ENCODE measurements at places on chromosomes 3 and 15.
A peak's percentile ranks its signal among the peaks of the same experiment; 100 is the strongest.

DNA sequence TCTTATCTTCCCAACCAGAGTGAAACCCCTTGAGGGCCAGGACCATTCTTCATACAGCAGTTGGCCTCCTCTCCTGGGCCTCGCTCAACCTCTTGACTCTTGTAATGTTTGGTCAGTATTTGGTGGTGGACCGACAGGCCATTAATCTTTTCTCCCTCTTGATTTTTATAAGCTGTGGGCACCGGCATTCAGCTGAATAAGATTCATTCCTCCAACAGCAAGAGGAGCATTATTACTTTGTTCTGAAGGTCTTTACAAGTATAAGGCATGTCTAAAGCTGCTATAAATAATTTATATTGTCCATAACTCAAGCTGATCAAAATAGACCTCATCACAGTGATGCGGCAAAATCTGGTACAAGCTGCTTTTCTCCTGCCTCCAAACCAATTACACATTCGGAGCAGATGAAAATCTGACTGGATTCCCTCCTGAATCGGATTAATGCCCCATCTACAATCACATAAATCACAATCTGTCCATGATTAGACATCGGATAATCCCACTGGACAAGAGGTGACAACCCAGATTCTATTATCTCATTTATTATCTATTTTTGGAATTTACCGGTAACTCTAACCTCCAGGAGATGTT, 8.4 kb upstream of the ISL2 start:
- no peak for DNase-seq

- DNase-seq: no peak
Measured at GRCh38 chr3:15218689-15219088, 12.6 kb downstream of the CAPN7 start.

DNA sequence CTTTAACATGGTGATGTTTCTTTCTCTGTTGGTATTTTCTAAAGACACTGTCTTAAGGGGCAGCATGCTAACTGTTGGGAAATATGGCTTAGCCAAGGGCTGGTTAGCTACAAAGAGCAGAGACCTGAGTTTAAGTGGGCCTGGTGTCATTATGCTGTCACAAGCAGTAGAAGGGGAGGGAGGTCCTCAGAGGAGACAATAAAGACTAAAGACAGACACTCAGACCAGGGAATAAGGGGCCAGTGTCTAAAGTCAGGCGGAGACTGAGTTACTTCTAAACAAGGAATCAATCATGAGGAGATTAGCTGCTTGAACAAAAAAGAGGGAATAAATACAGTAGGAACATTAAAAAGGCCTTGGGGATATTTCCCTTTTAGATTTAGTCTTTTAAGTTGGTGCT, 142.7 kb upstream of the DPPA4 start:
- DNase-seq: no peak

DNA sequence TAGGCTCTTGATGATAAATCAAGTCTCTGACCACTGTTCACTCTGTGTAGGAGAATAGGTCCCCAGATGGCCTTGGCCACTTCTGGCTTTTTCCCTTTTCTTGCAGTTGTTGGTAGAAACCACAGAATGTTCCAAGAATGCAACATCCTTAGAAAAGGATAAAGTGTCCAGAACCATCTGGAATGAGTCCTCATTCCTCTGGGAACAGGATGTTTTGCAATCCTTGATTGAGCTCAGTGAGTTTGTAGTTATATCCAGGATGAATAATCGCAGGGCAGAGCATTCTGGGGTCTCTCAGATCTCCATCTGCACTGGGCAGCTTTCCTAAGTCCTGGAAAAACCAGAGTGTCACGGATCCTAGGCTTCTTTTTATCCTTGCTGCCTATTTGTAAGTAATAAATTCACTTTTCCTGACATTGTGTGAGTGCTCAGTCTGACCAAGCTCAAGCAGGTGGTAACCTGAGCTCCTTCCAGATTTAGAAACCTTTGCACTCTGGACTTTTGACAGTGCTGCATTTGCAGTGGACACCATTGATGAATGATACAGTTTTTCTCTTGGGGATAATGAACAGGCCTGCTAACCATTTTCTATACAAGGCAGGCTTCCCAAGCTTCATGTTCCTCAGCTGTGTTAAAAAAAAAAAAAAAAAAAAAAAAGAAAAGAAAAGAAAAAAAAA, 1028.6 kb downstream of the OTOL1 start:
- DNase-seq: no peak

- DNase-seq: peak; percentile 79
Measured at GRCh38 chr3:37645517-37646380, 215.9 kb upstream of the CTDSPL start.

GRCh38 chr3:66499881-66500575, 794 bp downstream of the LRIG1 start:
- peak; percentile 79 for DNase-seq

GRCh38 chr15:40747685-40748631, 7.1 kb downstream of the RMDN3 start:
- no peak for DNase-seq

DNA sequence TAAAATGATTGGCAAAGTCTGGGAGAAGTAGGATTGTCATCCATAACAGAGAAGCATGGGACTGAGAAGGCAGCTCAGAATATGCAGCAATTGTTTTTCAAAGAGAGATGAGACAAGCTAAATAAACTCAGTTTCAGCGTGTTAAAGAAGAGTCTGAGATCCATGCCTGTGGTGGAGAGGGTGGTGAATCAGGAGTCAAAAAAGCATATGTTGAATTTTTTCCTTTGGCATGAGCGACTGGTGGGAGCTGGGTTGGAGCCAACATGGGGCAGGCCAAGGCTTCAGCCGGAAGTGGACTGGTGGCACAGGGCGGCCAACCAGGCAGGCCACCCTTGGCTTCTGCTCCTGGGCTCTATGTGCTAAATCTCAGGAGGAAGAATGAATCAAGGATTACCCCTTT, 102.0 kb downstream of the SST start:
- no peak for DNase-seq

GRCh38 chr15:41494190-41494921, 682 bp downstream of the ITPKA start:
- no peak for DNase-seq

DNA sequence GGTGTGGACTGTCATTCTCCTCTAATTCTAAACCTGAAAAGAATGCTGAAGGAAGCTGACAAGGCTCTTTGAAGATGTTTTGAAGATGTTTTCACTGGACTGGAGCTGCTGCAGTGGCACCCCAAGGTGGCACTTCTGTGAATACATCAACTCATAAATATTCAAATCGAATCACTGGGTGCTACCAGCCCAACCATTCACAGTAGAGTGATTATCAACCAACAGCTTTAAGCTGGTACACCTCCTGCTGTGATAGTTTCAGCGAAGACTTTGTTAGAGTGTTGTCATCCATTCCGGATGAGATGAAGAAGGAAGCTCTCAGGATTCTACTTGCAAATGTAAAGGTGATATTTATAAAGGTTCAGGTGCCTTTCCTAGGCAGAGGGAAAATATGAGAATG, 106.6 kb downstream of the LSAMP start:
- DNase-seq: no peak

- DNase-seq: no peak
Measured at GRCh38 chr3:150330872-150331271, 77.2 kb upstream of the TSC22D2 start.

GRCh38 chr15:41241221-41241964, 10.3 kb downstream of the CHP1 start:
- no peak for DNase-seq

- DNase-seq: no peak
Measured at GRCh38 chr3:42247576-42248027, 18.4 kb downstream of the CCK start.

DNA sequence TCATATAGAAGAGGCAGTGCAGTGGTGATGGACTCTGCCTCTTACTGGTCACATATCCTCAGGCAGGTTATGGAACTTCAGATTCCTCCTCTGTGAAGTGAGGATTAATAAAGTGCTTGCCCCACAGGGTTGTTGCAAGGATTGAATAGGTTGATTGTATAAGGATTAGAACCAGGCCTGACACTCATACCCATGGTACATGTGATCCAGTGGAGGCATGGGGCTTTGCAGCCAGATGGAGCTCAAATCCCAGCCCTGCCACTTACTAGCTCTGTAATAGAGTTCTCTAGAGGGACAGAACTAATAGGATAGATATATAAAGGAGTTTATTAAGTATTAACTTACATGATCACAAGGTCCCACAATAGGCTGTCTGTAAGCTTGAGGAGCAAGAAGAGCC, 184.6 kb upstream of the EIF1B start:
- no peak for DNase-seq

DNA sequence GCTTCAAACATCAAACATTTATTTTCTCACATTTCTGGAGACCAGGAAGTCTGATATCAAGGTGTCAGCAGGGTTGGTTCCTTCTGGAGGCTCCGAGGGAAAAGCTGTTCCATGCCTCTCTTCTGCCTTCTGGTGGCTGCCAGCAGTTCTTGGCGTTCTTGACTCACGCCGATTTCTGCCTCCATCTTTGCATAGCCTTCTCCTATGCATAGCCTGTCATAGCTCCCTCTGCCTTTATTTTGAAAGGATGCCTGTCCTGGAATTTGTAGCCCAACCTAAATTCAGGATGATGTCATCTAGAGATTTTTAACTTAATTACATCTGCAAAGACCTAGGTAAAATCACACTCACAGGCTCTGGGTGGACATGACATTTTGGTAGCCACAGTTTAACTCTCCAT, 70.4 kb downstream of the RGMA start:
- DNase-seq: no peak
